ENCODE measurements at places on chromosomes 12 and 14.

DNA sequence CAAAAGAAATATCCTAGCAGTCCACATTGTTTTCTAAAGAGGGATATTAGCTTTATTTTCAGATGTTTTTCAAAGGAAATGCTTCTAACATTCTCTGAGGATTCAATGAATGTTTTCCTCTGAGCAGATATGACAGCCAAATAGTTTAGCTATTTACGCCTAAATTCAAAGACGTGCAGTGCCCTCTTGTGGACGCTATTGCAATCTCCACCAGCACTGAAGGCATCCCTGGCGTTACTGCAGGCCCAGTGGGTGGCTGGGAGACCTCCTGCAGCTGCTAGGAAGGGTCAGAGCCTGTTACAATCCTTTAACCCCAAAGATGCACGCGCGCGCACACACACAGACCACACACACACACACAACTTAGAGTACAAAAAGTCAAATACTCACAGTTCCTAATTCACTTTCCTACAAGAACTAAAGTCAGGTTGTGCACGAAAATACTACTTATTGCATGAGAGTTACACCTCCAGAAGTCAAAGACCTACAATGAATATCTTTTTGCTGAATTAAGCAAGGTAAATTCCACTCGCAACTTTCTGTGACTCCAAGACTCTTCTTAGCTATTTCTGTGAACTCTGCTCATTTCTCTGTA is 589.3 kb upstream of the TMEM132C start:
- no peak for DNase-seq

- no peak for DNase-seq
Measured at GRCh38 chr14:53890611-53891101, 66.0 kb downstream of the BMP4 start.

- no peak for DNase-seq
Measured at GRCh38 chr12:31233061-31233730, 92.8 kb downstream of the SINHCAF start.

- DNase-seq = no peak
Measured at GRCh38 chr12:14219156-14219555, 146.3 kb upstream of the ATF7IP start.

- no peak for DNase-seq
Measured at GRCh38 chr14:48943913-48944312, 642.3 kb downstream of the RPS29 start.

- no peak for DNase-seq
Measured at GRCh38 chr12:15558915-15559528, 230.2 kb downstream of the EPS8 start.

DNA sequence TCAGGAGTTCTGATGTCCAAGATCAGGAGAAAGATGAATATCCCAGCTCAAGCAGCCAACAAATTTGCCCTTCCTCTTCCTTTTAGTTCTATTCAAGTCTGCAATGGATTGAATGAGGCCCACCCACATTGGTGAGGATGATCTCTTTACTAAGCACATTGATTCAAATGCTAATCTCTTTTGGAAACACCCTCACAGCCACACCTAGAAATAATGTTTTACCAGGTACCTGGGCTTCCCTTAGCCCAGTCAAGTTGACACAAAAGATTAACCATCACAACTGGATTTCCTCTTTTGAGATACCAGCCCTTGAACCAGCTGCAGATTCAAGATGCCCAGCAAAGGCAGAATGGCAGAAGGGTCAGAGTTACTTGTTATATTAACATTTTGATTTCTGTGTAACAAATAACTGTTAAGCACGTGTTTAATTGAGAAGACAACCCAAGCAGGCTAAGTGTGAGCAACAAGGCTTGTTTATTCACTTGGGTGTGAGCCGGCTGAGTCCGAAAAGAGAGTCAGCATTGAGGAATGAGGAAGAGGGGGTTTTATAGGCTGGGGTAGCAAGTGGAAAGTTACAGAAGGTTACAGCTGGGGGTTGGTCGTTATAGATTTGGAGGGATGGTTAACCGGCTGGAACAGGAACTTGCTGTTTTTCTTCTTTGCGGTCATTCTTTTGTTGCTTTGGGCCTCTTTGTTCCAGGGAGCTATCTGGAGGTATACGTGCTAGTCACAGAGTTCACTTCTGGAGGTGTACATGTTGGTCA is 180.3 kb downstream of the EMP1 start:
- no peak for DNase-seq
